ENCODE measurements at places on chromosomes 7 and 10.

DNA sequence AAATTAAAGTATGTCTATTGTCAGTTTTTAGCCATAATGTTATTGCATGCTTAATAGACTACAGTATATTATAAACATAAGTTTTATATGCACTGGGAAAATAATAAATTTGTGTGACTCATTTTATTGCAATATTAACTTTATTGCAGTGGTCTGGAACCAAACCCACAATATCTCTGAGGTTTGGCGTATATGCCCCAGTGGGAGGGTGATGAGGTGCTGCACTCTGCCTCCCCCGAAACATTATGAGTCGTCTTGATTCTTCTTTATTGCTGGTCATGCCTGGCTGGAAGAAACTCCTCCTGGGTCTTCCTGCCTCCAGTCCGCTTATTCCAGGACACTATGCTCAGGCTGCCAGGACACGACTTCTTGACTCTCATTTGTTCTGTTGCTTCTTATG, 88.4 kb downstream of the MTPN start:
- no peak overlapping the region for H3K4me3 ChIP-seq
- DNase-seq = no peak
- no peaks in the 10 kb centered on the region for H3K27me3 ChIP-seq

GRCh38 chr10:95505641-95506040, 55.5 kb downstream of the SORBS1 start:
- H3K27ac ChIP-seq = no peak overlapping the region
- H3K27me3 ChIP-seq = no peaks in the 10 kb centered on the region
- DNase-seq = no peak
- no peak overlapping the region for H3K4me3 ChIP-seq
- no peaks in the 10 kb centered on the region for H3K36me3 ChIP-seq

DNA sequence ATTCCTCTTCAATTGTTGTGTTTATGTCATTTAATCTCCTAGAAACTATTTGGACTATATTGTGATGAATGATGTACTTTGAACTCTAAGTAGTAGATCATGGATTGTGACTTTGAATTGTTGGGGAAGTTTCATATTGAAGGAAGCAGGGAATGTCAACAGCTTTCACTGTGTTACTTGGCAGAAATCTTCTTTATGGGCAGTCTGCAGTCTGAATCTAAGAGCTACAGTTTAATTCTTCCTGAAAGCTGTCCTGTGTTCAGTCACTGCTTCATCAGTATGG, 91.6 kb downstream of the PPP1R9A start:
- no peak overlapping the region for H3K27ac ChIP-seq
- DNase-seq = no peak
- no peak overlapping the region for H3K4me3 ChIP-seq
- no peaks in the 10 kb centered on the region for H3K36me3 ChIP-seq
- no peaks in the 10 kb centered on the region for H3K4me1 ChIP-seq

DNA sequence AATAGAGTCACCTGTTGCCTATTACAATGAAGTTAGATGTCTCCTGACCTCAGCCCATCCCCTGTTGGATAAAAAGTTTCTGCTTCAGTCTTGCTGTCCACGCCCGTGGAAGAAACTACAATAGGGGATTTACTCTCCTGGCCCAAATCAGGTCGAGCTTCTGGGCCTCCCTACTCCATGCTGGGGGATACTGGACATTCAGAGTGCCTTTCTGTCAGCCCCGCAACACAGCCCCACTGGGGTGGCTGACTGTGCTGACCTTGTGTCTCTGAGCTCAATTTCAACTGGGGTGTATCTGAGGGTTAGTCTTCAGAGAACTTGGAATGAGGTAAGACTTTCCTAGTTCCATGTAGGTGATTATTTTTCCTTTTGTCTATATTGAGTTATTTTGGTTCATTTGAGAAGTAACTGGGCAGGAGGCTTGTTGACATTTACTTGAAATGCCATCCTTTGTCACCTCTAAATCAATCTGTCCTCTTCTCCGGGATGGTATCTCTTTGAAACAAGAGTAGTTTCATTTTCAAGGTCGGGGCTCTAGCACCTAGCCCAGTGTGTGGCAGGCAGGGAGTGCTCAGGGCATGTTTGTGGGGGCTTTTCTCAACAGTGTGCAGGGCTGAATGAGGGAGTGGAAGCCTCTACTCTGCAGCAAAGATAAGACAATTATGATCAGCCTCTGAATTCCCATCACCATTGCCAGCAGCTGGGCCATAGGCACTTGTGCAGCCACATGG, 17.7 kb upstream of the CXCL12 start:
- H3K4me3 ChIP-seq = no peak overlapping the region
- no peaks in the 10 kb centered on the region for H3K27me3 ChIP-seq
- no peak overlapping the region for H3K27ac ChIP-seq
- H3K4me1 ChIP-seq = no peaks in the 10 kb centered on the region

GRCh38 chr10:103327906-103328305, 23.0 kb downstream of the PCGF6 start:
- no peaks in the 10 kb centered on the region for H3K4me1 ChIP-seq
- DNase-seq = no peak
- no peak overlapping the region for H3K4me3 ChIP-seq
- H3K27ac ChIP-seq = no peak overlapping the region
- no peaks in the 10 kb centered on the region for H3K36me3 ChIP-seq

- no peak for DNase-seq
- H3K27me3 ChIP-seq = no peaks in the 10 kb centered on the region
- no peaks in the 10 kb centered on the region for H3K36me3 ChIP-seq
- H3K4me3 ChIP-seq = no peak overlapping the region
Observed at GRCh38 chr7:116218051-116218645, 7.8 kb downstream of the TES start.

- no peaks in the 10 kb centered on the region for H3K27me3 ChIP-seq
- DNase-seq = no peak
- no peak overlapping the region for H3K27ac ChIP-seq
Observed at GRCh38 chr7:105835441-105835840, 41.0 kb downstream of the ATXN7L1 start.
